ENCODE measurements at places on chromosomes 7 and 10. TPM values are rescaled to one million over a fixed set of nuclear protein-coding genes. Genes with fewer than 3 reads are reported as not detected.

The MCM10 gene
- polyA plus RNA-seq, result 0.13 TPM

The TES gene
- polyA plus RNA-seq, result 82.6 TPM

The TACR2 gene
- polyA plus RNA-seq, result 2.5 TPM

The ABCB4 gene
- 0.43 TPM for polyA plus RNA-seq

The SPDYE1 gene
- not detected for polyA plus RNA-seq

The MMD2 gene
- polyA plus RNA-seq, result not detected

The OR6V1 gene
- not detected for polyA plus RNA-seq

The PPIF gene
- 11.1 TPM for polyA plus RNA-seq

The SFMBT2 gene
- polyA plus RNA-seq, result 0.36 TPM

The MOSPD3 gene
- polyA plus RNA-seq, result 14.0 TPM

The PPP1R3A gene
- not detected for polyA plus RNA-seq

The FOXI2 gene
- polyA plus RNA-seq, result not detected

The SPAM1 gene
- polyA plus RNA-seq, result not detected

The FAS gene
- polyA plus RNA-seq, result 28.5 TPM

The OLAH gene
- 4.4 TPM for polyA plus RNA-seq

The ZNF679 gene
- polyA plus RNA-seq, result not detected

The ARMH3 gene
- polyA plus RNA-seq, result 8.6 TPM

The NYAP1 gene
- 0.25 TPM for polyA plus RNA-seq

The OSBPL3 gene
- 2.9 TPM for polyA plus RNA-seq

The MMP21 gene
- not detected for polyA plus RNA-seq

The DPYSL4 gene
- polyA plus RNA-seq, result not detected

The SNCG gene
- 209 TPM for polyA plus RNA-seq

The SCIN gene
- polyA plus RNA-seq, result 0.23 TPM

Measured in aorta (tissue), 5 donors.